Cardiac septum (tissue), 1 donor: ENCODE measurements at places on chromosomes 16 and 17. TPM values are rescaled to one million over a fixed set of nuclear protein-coding genes. Genes with fewer than 3 reads are reported as not detected.
A peak's percentile ranks its signal among the peaks of the same experiment; 100 is the strongest.

DNA sequence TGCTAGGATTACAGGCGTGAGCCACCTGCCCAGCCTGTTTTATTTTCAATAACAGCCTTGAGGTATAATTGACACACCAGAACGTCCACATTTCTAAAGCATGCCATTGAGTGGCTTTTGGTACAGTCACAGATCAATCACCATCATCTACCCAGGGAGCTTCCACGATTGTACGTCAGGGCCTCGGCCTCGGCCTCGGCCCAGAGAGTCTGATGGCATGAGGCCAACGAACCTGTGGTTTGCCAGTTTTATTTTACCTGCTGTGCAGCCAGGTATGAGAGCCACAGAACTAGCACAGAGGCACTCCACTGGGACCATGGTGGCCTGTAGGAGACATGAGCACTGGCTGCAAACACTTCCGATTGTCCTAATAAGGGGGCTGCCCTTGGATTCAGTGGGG, 8.3 kb downstream of the UBALD1 start:
- no peak for DNase-seq

DNA sequence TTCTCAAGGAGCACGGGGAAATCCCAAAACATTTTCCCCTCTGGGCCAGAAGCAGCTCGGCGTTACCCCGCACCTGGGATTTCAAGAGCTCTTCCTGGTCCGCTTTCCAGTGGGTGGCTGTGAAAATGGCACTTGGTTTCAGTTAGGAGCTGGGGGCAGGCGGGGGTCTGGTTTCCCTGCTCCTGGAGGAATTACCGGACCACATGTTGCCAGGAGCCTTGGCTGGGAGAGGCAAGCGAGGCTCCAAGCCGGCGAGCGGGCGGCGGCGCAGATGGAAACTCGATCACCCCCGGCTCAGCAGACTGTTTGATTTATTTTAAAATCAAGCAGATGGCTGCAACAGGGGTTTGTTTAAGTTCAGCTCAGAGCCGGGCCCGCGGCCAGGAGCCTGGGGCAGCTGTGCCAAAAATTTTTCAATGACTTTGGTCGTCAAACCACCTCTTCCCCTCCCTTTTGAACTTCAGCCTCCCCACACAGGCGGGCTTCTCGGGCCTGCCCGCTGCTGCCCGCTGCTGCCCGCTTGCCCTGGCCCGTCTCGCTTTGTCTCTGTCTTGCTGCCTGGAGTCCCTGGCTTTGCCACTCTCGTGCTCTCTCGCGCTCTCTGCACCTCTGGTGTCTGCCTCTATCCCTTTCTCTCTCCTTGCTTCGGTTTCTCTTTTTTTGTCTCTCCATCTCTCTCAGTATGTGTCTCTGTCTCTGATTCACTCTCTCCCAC, 108.0 kb upstream of the CIBAR2 start:
- peak; percentile 87 for DNase-seq

DNA sequence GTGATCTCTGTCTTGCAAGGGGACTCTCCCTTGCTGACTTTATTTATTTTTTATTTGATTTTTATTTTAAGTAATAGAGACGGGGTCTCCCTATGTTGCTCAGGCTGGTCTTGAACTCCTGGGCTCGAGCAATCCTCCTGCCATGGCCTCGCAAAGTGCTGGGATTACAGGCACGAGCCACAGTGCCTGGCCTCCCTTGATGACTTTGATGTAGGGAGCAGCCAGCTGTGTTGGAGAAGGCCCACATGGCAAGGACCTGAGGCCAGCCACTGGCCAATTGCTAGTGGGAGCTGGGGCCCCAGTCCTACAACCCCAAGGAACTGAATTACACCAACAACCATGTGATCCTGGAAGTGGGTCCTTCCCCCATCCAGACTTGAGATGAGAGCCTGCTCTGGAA, 81.8 kb downstream of the CNGB1 start:
- DNase-seq: peak; percentile 39

DNA sequence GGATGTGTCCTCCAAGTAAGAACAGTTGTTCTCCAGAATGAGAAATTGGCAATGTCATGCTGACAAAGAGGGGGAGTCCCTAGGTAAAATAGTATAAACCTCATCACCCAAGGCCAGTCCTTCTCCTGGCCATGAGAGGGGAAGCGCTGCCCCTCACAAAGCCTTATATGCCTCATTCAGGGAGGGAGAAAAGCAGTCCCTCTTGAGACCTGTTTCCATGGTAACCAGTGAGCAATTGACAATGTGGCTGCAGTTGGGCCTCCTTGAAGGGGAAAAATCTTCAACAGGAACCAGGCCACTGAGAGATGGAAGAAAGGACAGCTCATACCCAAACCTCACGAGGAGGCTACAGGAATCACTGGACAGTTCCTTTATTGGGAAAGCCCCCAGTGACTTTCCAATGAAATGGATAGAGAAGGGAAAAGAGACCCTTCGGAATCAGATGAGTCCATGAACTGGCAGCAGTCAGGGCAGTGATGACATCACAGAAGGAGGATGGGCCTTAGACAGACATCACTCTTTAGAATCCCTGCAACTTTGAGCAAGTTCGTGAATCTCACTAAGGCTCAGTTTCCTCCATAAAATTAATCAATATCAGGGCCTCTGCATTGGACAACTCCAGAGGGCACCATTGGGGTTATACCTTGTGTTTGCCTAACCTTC, 275.7 kb downstream of the TOX3 start:
- no peak for DNase-seq

SDR42E2 gene
- not detected for total RNA-seq
